Stimulated activated CD8-positive, alpha-beta memory T cell treated with anti-CD3 and anti-CD28 coated beads, Interleukin-4, amount 100 ng/mL, for 1 hour (primary cell): ENCODE measurements at places on chromosomes 6 and 20.

DNA sequence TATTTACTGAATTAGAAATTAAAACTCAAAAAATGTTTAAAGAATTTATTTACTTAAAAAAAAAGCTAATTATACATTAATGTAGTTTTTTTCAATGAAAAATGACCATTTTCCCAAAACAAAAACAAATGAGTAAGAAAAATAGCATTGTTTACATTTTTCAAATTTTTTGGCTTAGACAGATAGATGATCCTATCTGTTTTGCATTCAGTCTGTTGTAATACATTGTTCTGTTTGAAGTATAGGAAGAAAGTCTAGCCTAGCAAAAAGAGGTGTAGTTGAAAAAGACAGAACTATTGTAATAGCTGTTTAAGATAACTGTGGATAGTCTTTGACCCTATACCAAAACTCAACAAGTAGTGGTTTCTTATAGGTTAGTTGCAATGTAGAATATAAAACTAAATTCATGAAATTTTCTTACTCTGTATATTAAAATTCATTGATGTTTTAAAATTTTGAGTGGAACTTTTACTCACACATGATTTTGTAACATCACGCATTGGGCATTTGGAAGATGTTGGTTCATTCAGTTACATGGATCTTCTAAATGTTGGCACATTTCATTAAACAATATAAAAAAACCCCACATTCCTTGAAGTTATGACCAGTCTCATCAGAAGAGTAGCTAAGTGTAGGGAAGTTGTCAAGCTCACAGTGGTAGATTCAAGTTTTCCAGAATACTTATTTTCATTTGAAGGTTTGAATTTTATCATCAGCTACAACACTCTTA lies 62.0 kb downstream of the KCNS1 start:
- DNase-seq = no peak

DNA sequence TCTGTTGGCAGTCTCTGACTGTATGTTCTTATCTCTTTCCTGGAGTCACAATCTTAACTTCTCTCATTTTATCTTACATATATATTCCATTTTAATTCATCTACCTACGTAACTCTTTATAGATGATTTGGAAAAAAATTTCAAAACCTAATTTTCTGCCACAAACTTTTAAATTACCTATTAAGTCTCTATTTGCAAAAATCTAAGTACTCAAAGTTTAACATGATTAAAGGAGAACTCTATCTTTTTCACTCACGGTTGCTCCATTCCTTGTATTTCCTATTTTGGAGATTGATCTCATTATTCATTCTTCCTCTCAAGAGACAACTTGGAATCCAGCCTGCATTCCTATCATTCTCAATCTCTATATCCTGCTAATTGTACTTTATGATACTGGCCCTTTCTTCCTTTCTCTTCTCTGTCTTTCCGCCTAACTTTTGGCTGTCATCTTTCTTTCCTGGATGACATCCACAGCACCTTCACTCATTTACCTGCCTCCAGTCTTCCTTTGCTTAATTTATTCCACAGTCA lies 1071.1 kb upstream of the CITED2 start:
- DNase-seq = no peak

DNA sequence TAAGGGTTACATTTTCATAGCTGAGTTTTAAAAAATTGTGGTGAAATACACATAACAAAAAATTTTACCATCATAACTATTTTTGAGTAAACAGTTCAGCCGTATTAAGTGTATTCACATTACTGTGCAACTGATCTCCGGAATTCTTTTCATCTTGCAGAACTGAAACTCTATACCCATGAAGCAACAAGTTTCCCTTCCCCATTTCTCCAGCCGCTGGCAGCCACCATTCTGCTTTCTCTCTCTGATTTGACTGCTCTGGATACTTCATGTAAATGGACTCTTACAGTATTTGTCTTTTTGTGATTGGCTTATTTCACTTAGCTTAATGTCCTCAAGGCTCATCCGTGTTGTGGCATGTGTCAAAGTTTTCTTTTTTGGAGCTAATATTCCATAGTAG lies 341.6 kb downstream of the QKI start:
- DNase-seq = no peak

GRCh38 chr6:100998111-100998510 lies 117.0 kb upstream of the ASCC3 start:
- no peak for DNase-seq

DNA sequence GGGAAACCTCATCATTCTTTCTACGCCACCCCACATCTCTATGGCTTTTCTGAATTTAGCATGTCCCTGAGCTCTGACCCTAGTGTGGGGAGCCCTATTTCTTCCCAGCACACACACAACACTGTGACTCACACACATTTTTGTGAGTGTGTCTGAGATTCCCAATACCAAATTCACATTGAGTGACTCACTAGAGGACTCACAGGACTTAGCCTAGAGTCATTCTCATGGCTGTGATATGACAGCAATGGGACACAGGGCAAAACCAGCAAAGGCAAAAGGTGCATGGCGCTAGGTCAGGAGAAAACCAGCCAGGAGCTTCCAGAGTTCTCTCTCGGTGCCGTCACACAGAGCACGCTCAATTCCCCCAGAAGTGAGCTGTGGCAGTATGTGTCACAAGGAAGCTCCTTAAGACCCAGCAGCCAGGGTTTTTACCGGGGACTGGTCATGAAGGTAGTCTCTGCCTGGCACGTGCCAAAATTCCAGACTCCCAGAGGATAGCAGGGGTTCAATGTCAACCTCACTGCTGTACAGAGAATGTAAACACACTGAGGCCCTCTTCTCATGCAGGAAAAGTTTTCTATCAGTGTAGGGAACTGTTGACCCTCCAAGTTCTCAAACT lies 6.2 kb downstream of the CSTL1 start:
- no peak for DNase-seq

DNA sequence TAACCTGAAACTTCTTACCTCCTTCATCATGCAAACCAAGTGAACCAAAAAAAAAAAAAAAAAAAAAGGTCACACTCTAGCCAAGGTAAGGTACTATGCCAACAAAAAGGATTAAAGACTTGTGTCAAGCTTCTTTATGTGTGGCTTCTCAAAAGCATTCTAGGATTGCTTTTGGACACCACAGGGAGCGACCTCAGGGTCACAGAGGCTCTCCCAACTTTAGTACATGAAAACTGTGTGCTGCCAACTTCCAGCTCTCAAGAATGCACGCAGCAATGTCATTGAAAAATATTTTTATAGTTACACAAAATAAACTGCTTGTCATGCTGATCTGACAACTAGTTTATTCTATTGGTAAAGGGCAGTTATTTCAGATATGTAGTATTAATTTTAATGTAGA lies 243.8 kb downstream of the PLCB1 start:
- no peak for DNase-seq

DNA sequence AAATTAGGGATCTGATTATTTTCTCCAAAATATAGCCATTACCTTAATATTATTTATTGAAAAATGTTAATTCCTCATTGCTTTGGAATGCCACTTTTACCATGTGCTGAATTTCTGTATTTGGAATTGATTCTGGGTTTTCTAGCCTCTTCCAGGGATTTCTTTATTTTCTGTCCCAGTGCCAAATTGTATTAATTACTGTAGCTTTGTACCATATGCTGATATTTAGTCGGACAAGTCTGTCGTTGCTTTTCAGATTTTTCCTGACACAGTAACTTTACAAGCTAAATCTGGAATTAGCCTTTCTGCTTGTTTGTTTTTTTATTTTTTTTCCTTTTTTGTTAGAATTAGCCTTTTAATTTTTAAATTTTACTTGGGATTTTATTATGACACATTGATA lies 10.9 kb upstream of the TMEM14B start:
- no peak for DNase-seq

GRCh38 chr6:72363844-72364740 lies 257.8 kb upstream of the KCNQ5 start:
- no peak for DNase-seq

- no peak for DNase-seq
These were observed 182.3 kb downstream of the CDH4 start for GRCh38 chr20:61434341-61434781.

GRCh38 chr6:42978487-42978838 lies 518 bp downstream of the PEX6 start:
- DNase-seq = no peak

GRCh38 chr6:14189074-14189473 lies 71.5 kb downstream of the CD83 start:
- DNase-seq = no peak

- DNase-seq = no peak
These were observed 49.3 kb downstream of the CD83 start for GRCh38 chr6:14166839-14167238.

DNA sequence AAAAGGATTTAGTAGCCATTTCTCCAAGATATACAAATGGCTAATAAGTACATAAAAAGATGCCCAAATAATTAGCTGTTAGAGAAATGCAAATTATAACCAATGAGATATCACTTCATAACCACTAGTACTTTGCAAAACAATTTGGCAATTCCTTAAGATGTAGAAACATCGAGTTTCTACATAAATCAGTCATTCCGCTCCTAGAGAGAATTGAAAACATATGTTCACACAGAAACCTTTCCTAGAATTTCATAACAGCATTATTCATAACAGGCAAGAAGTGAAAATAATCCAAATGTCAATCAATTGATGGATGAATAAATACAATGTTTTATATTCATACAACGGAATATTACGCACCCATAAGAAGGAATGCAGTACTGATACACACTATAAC lies 20.5 kb upstream of the NT5E start:
- no peak for DNase-seq
